Subcutaneous preadipocyte (primary cell): ENCODE measurements at places on chromosomes 7 and 10. TPM values are rescaled to one million over a fixed set of nuclear protein-coding genes. Genes with fewer than 3 reads are reported as not detected.

The PAX2 gene
- total RNA-seq = not detected in 2 replicates

The MRLN gene
- total RNA-seq = not detected in 2 replicates

The PRR15 gene
- total RNA-seq = under 0.01 TPM in 1 of 2 replicates, not detected in the other

The LRRN3 gene
- total RNA-seq = 0.37 and 0.59 TPM in 2 replicates

The VPS50 gene
- total RNA-seq = 23.5 and 30.9 TPM in 2 replicates

The DDIT4 gene
- total RNA-seq = 100 and 165 TPM in 2 replicates

The LRIT1 gene
- not detected in 2 replicates for total RNA-seq

The GDF10 gene
- under 0.01 TPM in 1 of 2 replicates, not detected in the other for total RNA-seq
